ENCODE measurements at places on chromosomes 5 and 9. TPM values are rescaled to one million over a fixed set of nuclear protein-coding genes. Genes with fewer than 3 reads are reported as not detected.

DNA sequence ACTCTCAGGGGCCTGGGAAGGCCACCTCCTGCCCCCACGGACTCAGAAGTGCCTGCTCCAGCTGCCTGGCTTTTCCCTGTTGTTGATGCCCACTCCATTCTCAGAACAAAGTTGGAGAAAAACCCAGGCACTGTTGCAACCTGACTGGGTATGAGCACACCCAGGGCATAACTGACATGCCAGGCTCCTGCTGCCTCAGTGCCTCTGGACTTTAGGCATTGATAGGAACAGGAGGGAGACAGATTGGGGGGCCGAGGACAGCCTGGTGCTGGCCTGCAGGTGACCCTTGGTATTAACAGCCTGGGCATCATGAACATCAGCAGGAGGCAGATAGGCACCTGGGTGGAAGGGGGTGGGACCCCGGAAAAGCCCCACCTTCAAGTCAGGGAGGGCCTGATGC is 685.9 kb upstream of the CDH10 start:
- H3K27ac ChIP-seq = no peak overlapping the region
- H3K4me3 ChIP-seq = no peak overlapping the region
- DNase-seq = no peak

- peaks cover 2% of the 10 kb centered on the region for H3K27me3 ChIP-seq
- H3K27ac ChIP-seq = no peak overlapping the region
- H3K4me1 ChIP-seq = no peaks in the 10 kb centered on the region
- H3K36me3 ChIP-seq = no peaks in the 10 kb centered on the region
- no peak overlapping the region for H3K4me3 ChIP-seq
These were observed 289.4 kb upstream of the DAB2 start for GRCh38 chr5:39714036-39714698.

- DNase-seq = no peak
- H3K27me3 ChIP-seq = no peaks in the 10 kb centered on the region
- peaks cover 2% of the 10 kb centered on the region for H3K36me3 ChIP-seq
- H3K4me3 ChIP-seq = no peak overlapping the region
- peaks cover 3% of the 10 kb centered on the region for H3K4me1 ChIP-seq
These were observed 15.0 kb upstream of the POU5F2 start for GRCh38 chr5:93756372-93756771.

DNA sequence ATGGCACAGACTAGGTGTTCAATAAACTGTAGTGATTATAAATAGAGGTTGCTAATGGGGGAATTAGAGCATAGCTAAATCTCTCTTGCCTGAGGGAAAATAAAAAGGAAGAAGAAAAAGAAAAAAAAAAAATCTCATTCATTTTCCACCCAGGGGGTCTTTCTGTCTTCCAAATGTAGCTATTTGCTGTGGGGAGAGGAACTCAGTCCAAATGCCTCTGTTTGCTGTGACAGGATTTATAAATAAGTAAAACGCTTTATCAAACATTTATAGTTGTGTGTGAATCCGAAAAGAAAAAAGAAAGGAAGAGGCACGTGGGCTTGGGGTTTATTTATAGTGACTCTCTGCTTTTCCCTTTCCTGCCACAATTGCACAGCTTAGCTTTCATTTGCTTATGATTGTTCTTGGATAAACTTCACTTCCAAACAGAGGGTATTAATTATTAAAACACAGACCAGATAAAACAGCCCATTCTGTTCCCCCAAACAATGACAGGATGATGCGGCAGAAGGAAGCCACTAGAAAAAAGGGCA is 245.7 kb downstream of the ASTN2 start:
- no peaks in the 10 kb centered on the region for H3K36me3 ChIP-seq
- no peaks in the 10 kb centered on the region for H3K4me1 ChIP-seq
- no peak for DNase-seq
- no peaks in the 10 kb centered on the region for H3K27me3 ChIP-seq

DNA sequence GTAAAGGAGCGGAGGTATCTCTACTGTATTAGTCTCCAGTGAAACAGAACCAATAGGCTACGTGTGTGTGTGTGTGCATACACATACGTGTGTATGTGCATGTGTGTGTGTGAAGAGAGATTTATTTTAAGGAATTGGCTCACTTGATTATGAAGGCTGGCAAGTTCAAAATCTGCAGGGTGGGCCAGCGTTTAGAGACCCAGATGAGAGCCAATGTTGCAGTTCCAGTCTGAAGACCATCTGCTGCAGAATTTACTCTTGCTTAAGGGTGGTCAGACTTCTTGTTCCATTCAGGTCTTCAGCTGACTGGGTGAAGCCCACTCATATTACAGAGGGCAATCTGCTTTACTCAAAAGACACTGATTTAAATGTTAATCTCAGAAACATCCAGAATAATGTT is 119.2 kb downstream of the FGF18 start:
- H3K36me3 ChIP-seq = no peaks in the 10 kb centered on the region
- H3K27me3 ChIP-seq = no peaks in the 10 kb centered on the region

GRCh38 chr5:123286891-123287290 is 136.3 kb downstream of the CEP120 start:
- H3K27me3 ChIP-seq = peaks cover 4% of the 10 kb centered on the region
- DNase-seq = no peak
- H3K36me3 ChIP-seq = no peaks in the 10 kb centered on the region
- H3K4me3 ChIP-seq = no peak overlapping the region
- H3K27ac ChIP-seq = no peak overlapping the region

- H3K4me1 ChIP-seq = no peaks in the 10 kb centered on the region
- no peaks in the 10 kb centered on the region for H3K27me3 ChIP-seq
- H3K36me3 ChIP-seq = no peaks in the 10 kb centered on the region
These were observed 93.2 kb downstream of the PCSK1 start for GRCh38 chr5:96339862-96340261.

DNA sequence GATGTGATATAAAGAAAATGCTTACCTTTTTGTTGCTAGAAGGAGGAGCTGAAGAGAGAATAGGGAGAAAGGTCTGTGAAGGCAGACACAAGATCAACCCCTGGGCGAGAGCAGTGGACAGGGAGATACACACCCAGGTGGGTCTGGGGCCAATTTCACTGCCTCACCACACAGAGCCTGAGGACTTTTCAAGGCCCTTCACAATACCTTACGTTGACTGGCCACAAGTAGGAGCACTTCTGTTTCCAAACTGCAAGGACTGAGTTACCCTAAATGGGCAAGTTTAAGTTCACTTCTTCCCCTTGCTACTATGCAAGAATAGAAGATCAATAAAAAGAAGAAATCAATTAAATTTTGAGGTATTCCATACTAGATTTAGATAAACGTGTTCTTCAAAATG is 174.5 kb upstream of the SLC12A2 start:
- peak; percentile 33 for DNase-seq
- H3K27ac ChIP-seq = no peak overlapping the region
- H3K4me3 ChIP-seq = no peak overlapping the region
- H3K27me3 ChIP-seq = no peaks in the 10 kb centered on the region
- H3K36me3 ChIP-seq = no peaks in the 10 kb centered on the region

DNA sequence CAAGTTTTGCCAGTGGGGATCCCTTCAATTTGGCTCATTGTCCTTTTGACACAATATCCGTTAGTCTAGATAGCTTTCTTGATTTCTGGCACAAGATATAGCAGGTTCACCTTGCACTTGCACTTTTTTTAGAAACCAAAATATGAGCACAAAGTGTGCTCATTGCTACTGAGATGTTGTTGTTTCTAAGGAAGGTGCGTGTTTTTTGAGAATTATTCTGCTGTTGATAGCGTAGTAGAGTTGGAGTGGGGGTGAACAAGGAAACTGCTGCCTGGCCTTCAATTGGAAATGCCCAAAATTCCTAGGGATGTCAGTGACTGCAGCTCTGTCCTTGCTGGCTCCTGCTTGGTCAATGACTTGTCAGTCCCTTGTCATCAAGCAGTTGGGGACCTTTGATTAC is 73.3 kb downstream of the TLE4 start:
- H3K27ac ChIP-seq = no peak overlapping the region
- H3K4me1 ChIP-seq = no peaks in the 10 kb centered on the region
- DNase-seq = no peak
- H3K36me3 ChIP-seq = no peaks in the 10 kb centered on the region

- no peak overlapping the region for H3K4me3 ChIP-seq
- H3K4me1 ChIP-seq = peaks cover 5% of the 10 kb centered on the region
- H3K36me3 ChIP-seq = no peaks in the 10 kb centered on the region
- peak; percentile 30 for DNase-seq
- H3K27me3 ChIP-seq = no peaks in the 10 kb centered on the region
These were observed 27.8 kb upstream of the TNFSF8 start for GRCh38 chr9:114958021-114958843.

- no peaks in the 10 kb centered on the region for H3K4me1 ChIP-seq
- no peak overlapping the region for H3K4me3 ChIP-seq
- peaks cover 2% of the 10 kb centered on the region for H3K27me3 ChIP-seq
- H3K27ac ChIP-seq = no peak overlapping the region
- DNase-seq = no peak
These were observed 71.9 kb downstream of the MAP1B start for GRCh38 chr5:72179028-72179815.

- no peak overlapping the region for H3K4me3 ChIP-seq
- no peaks in the 10 kb centered on the region for H3K36me3 ChIP-seq
- no peak overlapping the region for H3K27ac ChIP-seq
- no peaks in the 10 kb centered on the region for H3K27me3 ChIP-seq
These were observed 40.4 kb downstream of the COL5A1 start for GRCh38 chr9:134682026-134682425.

GRCh38 chr9:130927995-130928900 is 10.8 kb downstream of the FIBCD1 start:
- DNase-seq = no peak
- H3K36me3 ChIP-seq = no peaks in the 10 kb centered on the region
- H3K4me3 ChIP-seq = no peak overlapping the region
- no peak overlapping the region for H3K27ac ChIP-seq
- no peaks in the 10 kb centered on the region for H3K27me3 ChIP-seq
- no peaks in the 10 kb centered on the region for H3K4me1 ChIP-seq

DNA sequence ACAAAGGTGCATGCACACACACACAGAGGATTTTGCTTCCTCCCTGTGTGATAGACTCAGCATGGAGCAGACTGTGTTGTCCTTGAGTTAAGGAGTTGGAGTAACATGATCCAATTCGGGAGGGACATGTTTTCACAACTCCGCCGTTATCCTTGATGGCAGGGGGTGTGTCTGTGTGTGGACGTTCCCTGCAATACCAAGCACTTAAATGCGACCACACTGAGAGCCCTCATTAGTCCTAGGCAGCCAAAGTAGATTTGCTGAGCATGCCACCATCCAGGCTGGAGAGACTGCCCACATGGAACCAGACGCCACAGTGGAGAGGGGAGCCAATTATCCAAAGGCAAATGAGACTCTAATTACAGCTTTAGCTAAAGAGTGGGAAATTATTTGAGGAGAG is 140.1 kb downstream of the DOCK2 start:
- H3K4me3 ChIP-seq = no peak overlapping the region
- peaks cover 29% of the 10 kb centered on the region for H3K36me3 ChIP-seq
- H3K27ac ChIP-seq = no peak overlapping the region
- H3K27me3 ChIP-seq = no peaks in the 10 kb centered on the region

GRCh38 chr9:132646726-132647125 is 23.1 kb downstream of the DDX31 start:
- DNase-seq = no peak
- H3K36me3 ChIP-seq = peaks cover 77% of the 10 kb centered on the region
- no peak overlapping the region for H3K27ac ChIP-seq
- no peak overlapping the region for H3K4me3 ChIP-seq

- H3K4me1 ChIP-seq = no peaks in the 10 kb centered on the region
- H3K4me3 ChIP-seq = no peak overlapping the region
- H3K27me3 ChIP-seq = no peaks in the 10 kb centered on the region
- H3K27ac ChIP-seq = no peak overlapping the region
These were observed 29.9 kb downstream of the TNFSF15 start for GRCh38 chr9:114775981-114776380.

- H3K27me3 ChIP-seq = no peaks in the 10 kb centered on the region
- no peak for DNase-seq
- H3K36me3 ChIP-seq = no peaks in the 10 kb centered on the region
- no peak overlapping the region for H3K4me3 ChIP-seq
These were observed 340.2 kb downstream of the NDUFS4 start for GRCh38 chr5:53900677-53901076.

DNA sequence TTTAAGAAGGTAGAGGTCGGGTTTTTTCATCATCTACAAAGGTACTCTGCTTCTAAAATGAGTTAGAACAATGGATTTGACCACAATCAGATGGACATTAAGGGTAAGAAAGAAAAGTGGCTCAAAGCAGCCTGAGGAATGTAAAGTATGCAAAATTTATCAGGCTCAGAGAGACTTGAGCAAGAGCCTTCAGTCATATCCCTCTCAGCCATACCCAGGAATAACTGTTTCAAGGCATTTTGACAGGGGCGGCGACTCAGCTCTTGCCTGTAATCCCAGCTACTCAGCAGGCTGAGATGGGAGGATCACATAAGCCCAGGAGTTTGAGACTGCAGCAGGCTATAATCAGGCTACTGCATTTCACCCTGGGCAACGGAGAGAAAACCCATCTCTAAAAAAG is 38.8 kb upstream of the ANXA2R start:
- DNase-seq = no peak
- peaks cover 35% of the 10 kb centered on the region for H3K36me3 ChIP-seq
- H3K4me1 ChIP-seq = peaks cover 4% of the 10 kb centered on the region
- H3K27me3 ChIP-seq = no peaks in the 10 kb centered on the region
- no peak overlapping the region for H3K4me3 ChIP-seq
- no peak overlapping the region for H3K27ac ChIP-seq

DNA sequence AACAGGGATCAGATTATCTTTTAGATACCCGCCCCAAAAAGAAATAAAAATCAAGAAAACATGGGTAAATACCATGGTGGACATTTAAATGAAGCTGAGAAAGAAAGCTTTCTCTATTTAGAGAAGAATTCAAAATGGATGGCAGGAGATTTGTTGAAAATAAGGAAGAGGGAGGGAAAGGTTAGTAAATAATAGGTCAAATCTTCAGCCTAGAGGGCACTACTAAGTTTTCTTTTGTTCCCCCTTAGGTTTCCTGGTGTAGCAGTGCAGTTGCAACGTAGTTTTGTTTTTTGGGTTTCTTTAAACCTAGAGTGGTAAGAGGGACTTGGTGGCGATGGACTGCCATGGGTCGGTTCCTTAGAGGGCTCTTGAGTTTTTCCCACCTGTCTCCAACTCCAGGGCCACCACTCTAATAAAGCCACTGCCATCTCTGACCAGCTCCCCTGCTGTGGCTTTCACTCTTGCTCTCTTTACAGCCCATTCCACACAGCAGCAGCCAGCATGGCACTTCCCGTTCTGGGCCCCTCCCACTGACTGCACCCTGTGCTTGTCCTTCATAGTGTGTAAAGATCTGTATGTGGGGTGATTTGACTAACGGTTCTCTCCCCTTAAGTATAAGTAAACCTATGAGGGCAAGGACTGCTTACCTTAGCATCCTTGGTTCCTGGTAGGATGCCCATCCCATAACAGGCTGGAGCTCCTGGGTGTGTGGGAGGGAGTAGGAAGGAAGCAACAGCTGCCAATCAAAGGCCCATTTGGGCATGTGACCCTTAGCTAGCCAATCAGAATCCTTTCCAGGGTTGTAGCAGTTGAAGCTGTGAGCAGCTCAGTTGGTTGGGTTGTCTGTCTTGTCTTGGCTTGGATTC is 118.3 kb downstream of the SLC1A3 start:
- peak; percentile 41 for DNase-seq
- no peaks in the 10 kb centered on the region for H3K27me3 ChIP-seq
- peak overlapping the region; percentile 40 for H3K4me3 ChIP-seq

GRCh38 chr9:16180546-16180945 is 627.7 kb downstream of the CCDC171 start:
- DNase-seq = no peak
- H3K36me3 ChIP-seq = no peaks in the 10 kb centered on the region
- H3K27me3 ChIP-seq = no peaks in the 10 kb centered on the region
- no peak overlapping the region for H3K27ac ChIP-seq
- H3K4me3 ChIP-seq = no peak overlapping the region
- no peaks in the 10 kb centered on the region for H3K4me1 ChIP-seq

Gene EFNA5
- total RNA-seq = 2.2 TPM

Gene EIF4EBP3
- total RNA-seq = 6.0 TPM

Gene CCNB1
- total RNA-seq = 2.8 TPM

Gene NMUR2
- not detected for total RNA-seq

Gene SCGB3A2
- 1.2 TPM for total RNA-seq

Gene LHX3
- total RNA-seq = not detected

Gene DNAJA1
- 150 TPM for total RNA-seq

Gene ZNG1C
- 17.0 TPM for total RNA-seq

Gene PCDHA6
- total RNA-seq = not detected

Gene PCDHB6
- not detected for total RNA-seq

Gene PDGFRB
- total RNA-seq = 61.6 TPM

Measured in natural killer cell (primary cell).